ENCODE measurements at places on chromosomes 12 and 14.

DNA sequence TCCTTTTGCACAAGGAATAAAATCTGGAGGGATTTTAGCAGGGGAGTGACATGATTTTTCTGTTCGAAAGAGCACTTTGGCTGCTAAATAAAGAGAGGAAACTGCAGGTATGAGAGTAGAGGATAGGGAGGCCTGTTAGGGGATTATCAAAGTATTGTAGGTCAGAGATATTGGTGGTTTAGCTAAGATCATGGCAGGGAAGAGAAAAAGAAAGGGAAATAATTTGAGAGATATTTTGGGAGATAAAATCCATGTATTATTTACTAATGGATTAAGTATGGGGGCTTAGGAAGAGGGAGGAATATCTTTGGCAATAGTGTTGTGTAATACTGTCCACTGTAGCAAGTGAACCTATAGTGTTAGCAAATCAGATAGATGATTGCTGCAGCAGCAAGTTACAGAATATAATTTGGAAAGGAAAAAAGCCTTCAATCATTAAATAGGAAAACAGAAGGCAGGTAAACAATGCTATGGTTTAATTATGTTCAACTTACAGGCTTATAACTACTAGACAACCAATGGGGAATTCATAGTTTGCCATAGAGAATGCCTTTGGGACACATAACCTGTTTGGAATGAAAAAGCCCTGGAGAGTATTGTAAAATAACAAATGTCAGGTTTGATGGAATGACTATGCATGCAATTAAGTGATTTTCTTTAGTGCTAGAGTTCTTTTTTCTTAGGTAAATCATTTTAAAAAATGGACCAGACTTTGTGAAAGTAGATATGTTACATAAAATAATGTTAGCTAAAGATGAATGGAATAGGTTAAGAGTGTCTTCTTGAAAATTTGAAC is 50.5 kb downstream of the ADIPOR2 start:
- no peak for DNase-seq

- DNase-seq: no peak
Measured at GRCh38 chr14:34665785-34666435, 36.0 kb upstream of the SNX6 start.

- no peak for DNase-seq
Measured at GRCh38 chr12:25896981-25897380, 61.5 kb upstream of the RASSF8 start.

DNA sequence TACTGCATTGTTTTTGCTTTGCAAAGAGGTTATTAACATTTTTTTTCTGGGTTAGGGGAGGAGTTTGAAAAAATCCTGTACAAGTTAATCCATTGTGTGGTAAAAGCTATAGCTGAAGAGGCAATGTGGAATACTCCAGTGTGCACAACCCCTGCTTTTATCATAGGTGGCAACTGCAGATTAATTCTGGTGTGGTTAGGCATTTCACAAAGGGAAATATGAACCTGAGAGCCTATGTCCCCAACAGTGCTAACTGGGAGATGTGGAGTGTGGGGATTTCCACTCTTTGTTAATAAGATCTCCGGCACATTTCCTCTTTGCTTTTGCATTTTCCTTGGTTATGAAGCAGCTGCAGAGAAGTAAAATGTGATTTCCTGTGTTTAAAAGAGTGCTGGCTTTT is 33.6 kb downstream of the PRORP start:
- DNase-seq: no peak

GRCh38 chr14:66036547-66036946 is 449.6 kb upstream of the CCDC196 start:
- no peak for DNase-seq

DNA sequence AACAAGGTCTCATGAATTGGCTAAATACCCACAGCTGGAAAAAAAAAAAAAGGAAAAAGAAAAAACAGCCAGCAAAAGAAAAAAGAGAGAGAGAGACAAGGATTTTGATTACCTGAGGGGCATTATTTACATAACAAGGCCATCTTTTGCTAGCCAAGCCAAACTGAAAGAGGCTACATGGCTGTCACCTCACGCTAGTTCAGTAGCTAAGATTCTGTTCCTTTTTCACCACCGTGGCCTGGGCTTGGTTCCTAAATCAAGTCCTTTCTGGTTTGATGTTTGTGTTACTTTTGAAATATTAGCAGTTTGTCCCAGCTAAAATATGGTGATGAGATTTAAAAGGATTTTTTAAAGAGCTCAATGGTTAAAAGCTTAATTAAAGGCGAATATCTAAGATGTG is 2.0 kb upstream of the SDS start:
- DNase-seq: no peak

DNA sequence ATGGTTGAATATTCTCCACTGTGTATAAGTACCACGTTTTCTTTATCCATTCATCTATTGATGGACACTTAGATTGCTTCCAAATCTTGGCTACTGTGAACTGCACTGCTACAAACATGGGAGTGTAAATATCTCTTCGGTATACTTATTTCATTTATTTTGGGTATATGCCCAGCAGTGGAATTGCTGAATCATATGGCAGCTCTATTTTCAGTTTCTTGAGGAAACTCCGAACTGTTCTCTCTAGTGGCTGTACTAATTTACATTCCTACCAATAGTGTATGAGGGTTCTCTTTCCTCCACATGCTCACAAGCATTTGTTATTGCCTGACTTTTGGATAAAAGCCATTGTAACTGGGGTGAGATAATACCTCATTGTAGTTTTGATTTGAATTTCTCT is 623.1 kb upstream of the LRFN5 start:
- DNase-seq: no peak

GRCh38 chr12:64781280-64782190 is 22.3 kb upstream of the GNS start:
- DNase-seq: no peak

DNA sequence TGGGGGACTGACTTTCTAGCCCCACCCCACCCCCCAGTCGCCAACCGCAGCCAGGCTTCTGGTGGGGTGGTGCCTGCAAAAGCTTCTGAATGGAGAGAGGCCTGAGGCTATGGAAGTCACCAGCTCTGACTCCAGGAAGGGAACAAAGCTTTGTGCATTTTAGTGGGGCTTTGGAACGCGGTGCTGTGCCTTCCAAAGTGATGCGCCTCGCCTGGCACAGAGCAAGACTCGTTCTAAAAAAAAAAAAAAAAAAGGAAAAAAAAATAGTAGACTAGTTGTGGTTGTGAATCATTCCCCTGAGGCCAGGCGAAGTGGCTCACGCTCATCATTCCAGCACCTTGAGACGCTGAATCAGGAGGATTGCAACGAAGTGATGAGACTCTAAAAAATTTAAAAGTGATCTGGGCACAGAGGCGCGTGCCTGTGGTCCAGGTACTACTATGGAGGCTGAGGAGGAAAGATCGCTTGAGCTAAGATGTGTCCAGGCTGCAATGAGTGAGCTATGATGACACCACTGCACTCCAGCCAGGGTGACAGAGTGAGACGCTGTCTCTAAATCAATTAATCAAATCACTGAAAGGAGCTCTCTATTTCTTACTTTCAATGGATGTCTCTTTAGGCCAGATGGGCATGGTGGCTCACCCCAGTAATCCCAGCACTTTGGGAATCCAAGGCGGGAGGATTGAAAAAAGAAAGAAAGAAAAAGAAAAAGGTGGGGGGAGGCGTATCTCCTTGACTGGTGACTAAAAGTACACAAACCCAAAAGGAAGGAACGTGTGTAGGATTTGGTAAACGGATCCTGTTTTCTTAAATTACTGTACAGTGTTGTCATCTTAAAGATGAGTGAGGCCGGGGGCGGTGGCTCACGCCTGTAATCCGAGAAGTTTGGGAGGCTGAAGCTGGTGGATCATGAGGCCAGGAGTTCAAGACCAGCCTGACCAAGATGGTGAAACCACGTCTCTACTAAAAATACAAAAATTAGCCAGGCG is 259.6 kb upstream of the ALG10B start:
- no peak for DNase-seq

DNA sequence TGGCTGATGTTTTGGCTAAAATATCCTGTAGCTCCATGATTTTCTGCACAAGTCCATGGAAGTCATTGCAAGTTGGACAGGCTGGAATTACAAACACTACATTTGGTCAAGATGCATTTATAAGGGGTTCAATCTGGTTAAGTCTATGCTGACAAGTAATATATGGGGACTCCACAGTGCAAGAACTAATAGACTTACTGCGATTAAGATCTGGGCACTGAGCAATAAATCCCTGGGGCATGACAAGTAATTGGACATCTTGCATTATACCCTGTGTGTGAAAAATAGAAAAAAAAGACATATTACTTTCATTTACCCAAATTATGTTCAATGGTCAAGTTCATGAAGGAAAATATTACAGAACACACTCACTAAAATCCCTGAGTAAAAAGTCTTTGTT is 99.1 kb downstream of the NELL2 start:
- no peak for DNase-seq

DNA sequence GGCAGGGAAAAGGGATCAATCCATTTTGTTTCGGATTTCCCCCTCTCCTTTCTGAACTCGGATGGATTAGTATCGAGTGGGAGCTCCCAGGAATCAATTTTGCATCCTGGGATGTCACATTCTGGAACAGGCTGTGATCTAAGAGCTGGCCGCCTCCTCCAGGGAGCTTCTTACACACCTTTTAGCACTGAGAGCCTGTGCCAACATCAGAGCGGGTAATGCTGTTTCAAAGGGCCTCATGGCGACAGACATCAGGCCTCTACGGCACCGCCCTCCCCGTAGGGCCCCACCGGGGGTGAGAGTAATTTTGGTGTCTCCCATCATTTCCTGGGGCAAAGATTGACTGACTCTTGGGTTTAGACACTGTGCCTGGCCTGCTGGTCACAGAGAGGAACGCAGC is 2.7 kb downstream of the GALNT9 start:
- DNase-seq: no peak

GRCh38 chr12:2172491-2173214 is 119.9 kb downstream of the CACNA1C start:
- no peak for DNase-seq

DNA sequence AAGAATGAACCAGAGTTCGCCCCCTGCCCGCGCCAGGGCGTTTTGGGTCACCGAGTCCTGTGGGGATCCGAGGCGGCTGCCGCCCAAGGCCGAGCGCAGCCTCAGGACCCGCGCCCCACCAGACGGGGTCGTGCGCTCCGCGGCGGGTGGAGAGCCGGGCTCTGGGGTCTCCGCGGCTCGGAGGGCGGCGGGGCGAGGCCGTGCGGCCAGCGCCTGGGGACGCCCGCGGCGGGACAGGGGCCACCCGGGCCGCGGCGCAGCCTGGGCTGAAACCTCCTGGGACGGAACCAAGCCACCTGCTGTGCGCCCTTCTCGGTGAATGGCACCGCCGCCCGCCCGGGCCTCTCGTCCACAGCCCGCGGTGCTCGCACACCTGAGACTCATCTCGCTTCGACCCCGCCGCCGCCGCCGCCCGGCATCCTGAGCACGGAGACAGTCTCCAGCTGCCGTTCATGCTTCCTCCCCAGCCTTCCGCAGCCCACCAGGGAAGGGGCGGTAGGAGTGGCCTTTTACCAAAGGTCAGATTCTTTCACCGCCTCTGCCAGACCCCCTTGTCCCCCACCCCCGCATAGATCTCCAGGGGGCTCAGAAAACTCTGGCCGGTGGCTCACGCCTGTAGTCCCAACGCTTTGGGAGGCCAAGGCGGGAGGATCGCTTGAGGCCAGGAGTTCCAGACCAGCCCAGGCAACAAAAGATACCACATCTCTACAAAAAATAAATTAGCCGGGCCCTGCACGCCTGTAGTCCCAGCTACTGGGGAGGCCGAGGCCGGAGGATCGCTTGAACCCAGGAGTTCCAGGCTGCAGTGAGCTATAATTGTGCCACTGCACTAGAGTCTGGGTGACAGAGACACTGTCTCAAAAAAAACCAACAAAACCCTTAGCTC is 901 bp downstream of the B3GNT4 start:
- no peak for DNase-seq

- no peak for DNase-seq
Measured at GRCh38 chr12:116325336-116325664, 47.8 kb upstream of the MED13L start.

GRCh38 chr12:123787466-123787865 is 25.4 kb downstream of the DNAH10 start:
- no peak for DNase-seq

Measured in hypothalamus (tissue), 51 donors.